ENCODE measurements at places on chromosomes 4 and X. TPM values are rescaled to one million over a fixed set of nuclear protein-coding genes. Genes with fewer than 3 reads are reported as not detected.

DNA sequence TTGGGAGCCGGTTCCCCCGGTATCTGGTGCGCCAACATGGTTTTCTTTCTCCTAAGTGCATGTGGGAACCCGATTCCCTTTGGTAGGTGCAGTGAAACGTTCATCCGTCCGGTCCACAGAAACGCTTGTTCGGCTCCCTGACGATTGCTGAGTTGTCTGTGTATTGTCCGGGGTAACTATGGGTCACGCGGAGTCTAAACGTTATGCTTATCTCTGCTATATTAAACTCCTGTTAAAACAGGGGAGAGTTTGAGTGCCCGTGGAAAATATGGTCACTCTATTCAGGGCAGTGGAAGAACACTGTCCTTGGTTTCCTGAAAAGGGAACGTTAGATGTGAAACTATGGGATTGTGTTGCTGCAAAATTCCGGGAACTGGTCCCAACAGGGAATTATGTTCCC is 32.4 kb upstream of the MGST2 start:
- DNase-seq: no peak

The NPY2R gene
- total RNA-seq: not detected

The RAB39B gene
- 5.6 TPM for total RNA-seq

GRCh38 chrX:143998261-143998660 is 114.4 kb downstream of the UBE2NL start:
- no peak for DNase-seq

The MAGEC2 gene
- total RNA-seq: not detected

DNA sequence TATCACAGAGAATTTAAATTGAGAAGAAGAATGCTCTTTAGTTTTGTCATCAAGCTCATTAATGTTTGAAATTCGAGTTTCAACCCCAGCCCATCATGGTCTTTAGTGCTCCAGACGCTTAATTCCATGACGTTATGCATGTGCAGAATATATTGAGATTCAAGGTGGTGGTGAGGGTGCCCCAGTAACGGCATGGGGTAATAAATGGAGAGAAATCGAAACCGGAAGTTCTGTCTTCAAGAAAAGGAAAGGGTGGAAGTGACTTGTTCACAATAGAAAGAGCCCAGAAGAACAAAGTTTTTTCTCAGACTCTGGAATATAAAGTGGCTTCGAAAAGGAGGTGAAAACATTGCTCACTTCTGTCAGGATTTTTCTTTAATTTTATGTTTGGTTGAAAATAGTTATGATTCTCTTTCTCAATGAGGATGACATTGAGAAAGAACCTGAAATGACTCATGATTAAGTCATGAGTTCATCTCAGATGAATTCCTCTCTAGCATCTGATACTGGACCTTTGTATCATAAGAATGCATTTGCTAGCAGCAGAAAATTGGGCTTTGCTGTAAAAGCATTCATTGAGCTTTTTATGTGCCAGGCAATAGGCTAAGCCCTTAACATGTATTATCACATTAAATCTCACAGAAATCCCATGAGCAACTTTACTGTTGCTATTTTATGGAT is 779 bp upstream of the DDX60L start:
- peak; percentile 51 for DNase-seq

Data from CD4-positive, alpha-beta T cell (primary cell).